MCF 10A (cell line): ENCODE measurements at places on chromosomes 4 and X. TPM values are rescaled to one million over a fixed set of nuclear protein-coding genes. Genes with fewer than 3 reads are reported as not detected.

- no peak for DNase-seq
- H3K36me3 ChIP-seq: no peaks in the 10 kb centered on the region
- H3K27ac ChIP-seq: no peak overlapping the region
- no peak overlapping the region for H3K4me3 ChIP-seq
- H3K27me3 ChIP-seq: no peaks in the 10 kb centered on the region
Observed at GRCh38 chr4:6465955-6466354, 6.5 kb downstream of the PPP2R2C start.

DNA sequence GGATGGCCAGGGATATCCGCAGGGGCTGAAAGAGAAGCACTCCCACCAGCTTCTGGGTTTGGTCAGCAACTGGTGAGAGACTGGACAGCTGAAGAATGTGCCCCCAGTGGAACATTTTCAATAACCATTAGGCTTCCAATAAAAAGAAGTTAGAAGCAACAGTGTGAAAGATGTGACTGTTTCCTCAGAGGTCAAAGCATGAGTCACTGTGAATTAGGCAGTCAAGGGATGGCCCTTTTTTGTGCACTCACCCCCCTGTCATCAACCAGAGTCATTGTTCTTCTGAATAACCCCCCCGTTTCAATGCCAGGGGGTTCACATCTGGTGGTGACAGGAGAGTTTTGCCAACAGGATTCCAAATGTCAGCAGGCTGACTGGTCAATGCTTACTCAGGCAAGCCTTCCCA, 74.6 kb upstream of the SH3RF1 start:
- H3K27ac ChIP-seq: no peak overlapping the region
- peak; percentile 80 for DNase-seq
- H3K27me3 ChIP-seq: no peaks in the 10 kb centered on the region
- no peak overlapping the region for H3K4me3 ChIP-seq
- no peaks in the 10 kb centered on the region for H3K4me1 ChIP-seq

DNA sequence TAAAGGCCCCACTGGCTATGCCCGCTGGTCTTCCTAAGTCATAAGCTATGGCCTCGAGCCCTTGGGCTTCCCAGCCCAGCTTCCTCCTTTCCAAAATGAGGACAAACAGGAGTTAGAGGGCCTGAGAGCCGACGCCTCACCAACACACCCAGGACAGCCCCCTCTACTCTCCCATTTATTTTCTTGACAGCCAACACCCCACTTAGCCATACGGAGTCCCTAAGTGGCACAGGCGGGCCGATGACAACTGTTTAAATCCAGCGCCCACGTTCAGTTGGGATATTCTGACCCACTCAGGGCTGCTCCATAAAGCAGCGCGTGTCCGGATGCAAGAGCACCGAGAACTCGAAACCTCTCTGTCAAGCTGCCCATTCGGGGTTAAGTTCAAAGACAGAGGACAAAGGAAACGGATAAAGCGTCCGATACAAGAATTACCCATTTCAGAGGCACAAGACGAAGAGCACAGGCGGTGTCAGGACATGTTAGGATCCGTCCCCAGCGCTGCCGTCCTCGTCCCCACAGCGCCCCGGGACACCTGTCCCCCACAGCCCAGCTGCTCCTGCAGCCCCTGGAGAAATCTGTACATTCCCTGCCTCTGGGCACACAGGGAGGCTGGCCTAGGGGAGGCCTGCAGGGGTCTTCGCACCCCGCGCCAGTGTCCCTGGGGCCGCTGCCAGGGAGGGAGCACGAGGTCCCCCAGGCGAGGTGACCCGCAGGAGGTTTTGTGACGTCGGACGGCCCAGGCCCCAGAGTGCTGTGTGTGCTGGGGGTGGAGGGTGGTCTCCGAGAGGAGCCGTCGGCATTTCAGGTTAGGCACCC, 1.2 kb downstream of the PRKX start:
- H3K36me3 ChIP-seq: peaks cover 9% of the 10 kb centered on the region
- peaks cover 8% of the 10 kb centered on the region for H3K4me1 ChIP-seq
- H3K27me3 ChIP-seq: no peaks in the 10 kb centered on the region
- DNase-seq: peak; percentile 47

DNA sequence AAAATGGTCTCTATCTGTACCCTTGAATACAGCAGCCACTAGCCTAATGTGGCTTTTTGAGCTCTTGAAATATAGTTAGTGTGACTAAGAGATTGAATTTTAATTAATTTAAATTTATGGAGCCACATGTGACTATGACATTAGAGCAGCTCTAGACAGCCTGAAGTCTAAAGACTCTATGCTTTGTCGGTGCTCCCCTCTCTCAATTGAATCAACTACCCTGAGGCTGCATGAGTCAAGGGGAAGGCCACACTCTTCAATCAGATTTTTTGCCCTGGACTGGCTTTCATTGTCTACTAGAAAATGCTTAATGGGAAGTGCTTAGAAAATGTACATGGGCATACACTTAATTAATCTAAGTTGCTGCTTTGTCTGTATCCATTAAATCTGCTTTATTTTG, 11.7 kb downstream of the TLR7 start:
- DNase-seq: peak; percentile 12
- H3K4me3 ChIP-seq: no peak overlapping the region
- H3K4me1 ChIP-seq: no peaks in the 10 kb centered on the region
- no peaks in the 10 kb centered on the region for H3K36me3 ChIP-seq

- no peak overlapping the region for H3K4me3 ChIP-seq
- no peak overlapping the region for H3K27ac ChIP-seq
- no peaks in the 10 kb centered on the region for H3K4me1 ChIP-seq
- no peaks in the 10 kb centered on the region for H3K27me3 ChIP-seq
Observed at GRCh38 chr4:110034026-110034393, 121.3 kb downstream of the EGF start.

DNA sequence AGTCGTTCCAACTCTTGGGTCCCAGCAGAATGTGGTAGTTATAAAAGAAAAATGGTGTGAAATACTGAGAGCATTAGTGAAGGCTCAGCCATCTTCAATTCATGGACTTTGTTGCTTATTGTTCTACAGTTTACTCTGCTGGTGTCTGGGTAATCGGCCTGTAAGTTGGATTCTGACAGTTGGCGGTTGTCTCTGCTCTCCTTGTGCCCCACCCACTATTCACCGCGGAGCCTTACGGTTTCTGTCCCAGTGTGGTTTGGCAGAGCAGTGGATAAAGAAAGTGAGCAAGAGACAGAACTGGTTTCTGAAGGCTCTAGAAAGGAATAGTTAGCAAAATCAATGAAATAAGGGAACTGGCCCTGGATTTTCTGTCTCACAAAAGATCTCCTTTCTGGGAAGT, 9.1 kb downstream of the LONRF3 start:
- H3K4me1 ChIP-seq: no peaks in the 10 kb centered on the region
- DNase-seq: no peak
- peaks cover 30% of the 10 kb centered on the region for H3K27me3 ChIP-seq
- no peak overlapping the region for H3K4me3 ChIP-seq
- no peak overlapping the region for H3K27ac ChIP-seq

Gene USP27X
- total RNA-seq: 0.93 and 1.1 TPM in 2 replicates

Gene INTS12
- total RNA-seq: 34.5 and 40.0 TPM in 2 replicates

Gene WNK3
- not detected in 2 replicates for total RNA-seq

Gene ARHGAP6
- total RNA-seq: not detected in 2 replicates

Gene DCAF8L2
- total RNA-seq: not detected in 2 replicates

Gene SPIN2A
- total RNA-seq: 0.44 and 0.91 TPM in 2 replicates

Gene GLRB
- total RNA-seq: 5.9 and 7.1 TPM in 2 replicates

Gene CT55
- not detected in 2 replicates for total RNA-seq
